ENCODE measurements at places on chromosomes 13 and 19.
A peak's percentile ranks its signal among the peaks of the same experiment; 100 is the strongest.

DNA sequence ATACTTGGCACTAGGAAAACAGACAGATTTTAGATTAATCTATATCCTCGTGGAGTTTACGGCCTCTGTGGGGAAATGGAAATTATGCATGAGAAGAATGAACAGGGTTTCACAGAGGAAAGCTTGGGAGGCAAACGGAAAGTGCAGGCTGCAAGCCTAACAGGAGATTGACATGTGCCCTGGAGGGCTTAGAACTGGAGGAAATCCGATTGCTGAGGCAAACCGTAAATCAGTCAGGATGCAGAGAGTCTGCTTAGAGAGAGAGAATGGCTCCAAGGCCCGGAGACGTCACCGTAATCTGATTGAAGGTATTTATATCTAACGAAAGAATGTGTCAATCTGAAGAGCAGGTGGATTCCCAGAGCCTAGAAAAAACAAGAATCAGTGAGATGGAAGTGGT, 143.2 kb downstream of the KATNAL1 start:
- no peak for DNase-seq

- no peak for DNase-seq
Measured at GRCh38 chr13:46211116-46211482, 629 bp upstream of the LRRC63 start.

DNA sequence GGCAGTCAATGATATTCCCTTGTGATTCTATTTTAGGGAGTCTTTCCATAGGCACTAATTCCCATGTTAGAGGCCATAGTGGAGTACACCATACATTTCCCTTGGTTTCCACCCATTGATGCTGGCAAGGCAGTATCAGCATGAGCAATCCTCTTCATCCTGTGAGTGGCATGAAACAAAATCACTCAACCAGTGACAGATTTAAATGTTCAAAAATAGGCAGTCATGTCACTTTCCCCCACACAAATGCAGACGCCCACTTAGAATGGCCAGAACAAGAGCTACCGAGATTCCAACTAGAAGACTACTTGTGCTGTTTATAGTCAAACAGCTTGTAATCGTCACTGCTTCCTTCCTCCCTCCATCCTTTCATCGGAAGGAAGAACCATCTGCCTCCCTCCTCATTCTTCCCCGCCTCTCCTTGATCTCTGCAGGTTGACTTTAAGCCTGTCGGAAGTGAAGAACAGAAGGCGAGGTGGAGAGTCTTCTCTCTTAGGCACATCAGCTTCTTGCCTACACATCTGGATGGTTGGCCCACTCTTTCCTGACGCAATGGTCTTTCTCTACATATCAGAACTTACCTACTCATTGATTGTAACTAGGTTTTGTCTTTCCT, 22.6 kb downstream of the RASL11A start:
- DNase-seq = no peak

- DNase-seq = no peak
Measured at GRCh38 chr13:77434289-77434688, 101.2 kb upstream of the SCEL start.

DNA sequence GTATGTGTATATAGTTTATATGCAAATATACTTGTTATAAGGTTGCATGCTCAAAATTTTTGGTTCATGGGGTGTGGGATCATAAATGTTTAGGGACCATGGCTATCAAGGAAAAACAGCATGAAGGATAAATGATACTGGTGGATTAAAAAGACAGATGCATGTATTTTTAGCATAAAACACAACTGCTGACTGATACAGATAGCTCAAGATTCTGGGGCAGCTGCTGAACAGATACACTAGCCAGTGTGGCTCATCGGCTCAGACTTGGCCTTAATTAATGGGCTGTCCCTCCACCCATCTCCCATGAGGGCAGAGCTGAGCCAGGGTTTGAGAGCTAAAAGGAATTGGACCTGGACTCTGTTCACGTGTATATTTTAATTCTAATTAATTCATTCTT, 11.4 kb downstream of the ALOX5AP start:
- no peak for DNase-seq

DNA sequence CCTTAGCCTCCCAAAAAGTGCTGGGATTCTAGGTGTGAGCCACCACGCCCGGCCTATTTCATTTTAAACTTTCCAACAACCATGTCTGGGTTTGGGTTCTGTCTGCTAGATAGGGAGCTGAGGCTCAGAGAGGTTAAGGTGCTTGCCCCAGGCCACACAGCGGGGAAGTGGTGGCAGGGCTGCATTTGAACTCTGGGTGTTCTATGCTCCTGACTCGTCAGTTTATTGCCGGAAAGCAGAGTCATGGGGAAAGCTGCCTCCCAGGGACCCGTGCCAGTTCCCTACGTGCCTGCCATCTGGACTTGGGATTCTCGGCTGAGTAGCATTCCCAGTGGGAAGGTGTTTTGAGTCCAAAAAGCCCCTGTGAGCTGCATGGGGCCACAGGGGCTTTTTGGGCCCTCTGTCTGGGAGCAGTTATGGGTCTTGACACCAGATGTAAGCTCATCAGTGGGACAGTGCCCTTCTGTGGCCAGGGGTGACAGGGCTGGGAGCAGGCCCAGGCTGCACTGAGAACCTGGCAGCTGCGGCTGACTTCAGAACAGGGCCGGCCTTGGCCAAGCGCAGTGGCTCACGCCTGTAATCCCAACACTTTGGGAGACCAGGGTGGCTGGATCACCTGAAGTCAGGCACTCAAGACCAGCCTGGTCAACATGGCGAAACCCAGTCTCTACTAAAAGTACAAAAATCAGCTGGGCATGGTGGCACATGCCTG, 10.9 kb downstream of the RFX1 start:
- no peak for DNase-seq

DNA sequence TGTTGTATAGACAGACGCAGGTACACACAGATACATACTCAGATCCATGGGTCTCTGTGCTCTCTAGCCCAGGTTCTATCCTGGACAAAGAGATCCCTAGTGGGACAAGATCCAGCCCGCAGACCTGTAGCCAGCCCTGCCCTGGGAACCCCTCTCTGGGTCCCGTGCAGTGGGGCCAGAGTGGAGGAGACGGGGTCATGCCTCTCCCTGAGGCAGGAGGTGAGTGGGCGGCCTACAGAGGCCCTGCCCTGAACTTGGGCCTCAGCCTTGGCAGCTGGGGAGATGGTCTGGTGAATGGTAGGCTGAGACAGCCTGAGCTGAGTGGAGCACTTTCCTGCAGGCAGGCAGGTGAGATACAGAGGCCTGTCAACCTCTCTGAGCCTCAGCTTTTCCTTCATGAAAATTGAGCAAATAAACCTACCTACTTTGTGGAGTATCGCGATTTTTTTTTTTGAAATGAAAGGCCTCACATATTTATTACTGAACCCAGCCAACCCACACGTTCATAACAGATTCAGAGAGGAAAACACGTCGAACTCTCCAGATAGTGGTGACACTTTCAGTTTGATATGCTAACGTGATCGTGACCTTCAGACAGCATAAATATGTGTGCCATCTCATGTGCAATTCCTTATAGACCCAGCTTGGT, 3.4 kb upstream of the JUND start:
- DNase-seq = no peak

GRCh38 chr19:54339646-54340358, 840 bp upstream of the LILRA4 start:
- DNase-seq = no peak

DNA sequence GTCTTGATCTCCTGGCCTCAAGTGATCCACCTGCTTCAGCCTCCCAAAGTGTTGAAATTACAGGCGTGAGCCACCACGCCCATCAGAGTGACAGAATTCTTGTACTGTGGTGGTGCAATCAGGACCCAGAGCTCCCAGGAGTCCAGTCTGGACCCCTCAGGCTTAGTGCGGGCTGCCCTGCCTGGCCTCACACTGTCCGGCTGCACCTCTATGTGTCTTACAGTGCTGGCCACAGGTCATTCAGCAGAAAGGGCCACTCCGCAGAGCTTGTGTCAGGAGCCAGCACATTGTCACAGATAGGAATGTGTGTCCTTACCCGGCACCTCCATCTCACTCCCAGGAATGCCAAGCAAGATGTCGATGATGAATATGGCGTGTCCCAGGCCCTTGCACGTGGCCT, 49.2 kb downstream of the SMARCA4 start:
- no peak for DNase-seq

DNA sequence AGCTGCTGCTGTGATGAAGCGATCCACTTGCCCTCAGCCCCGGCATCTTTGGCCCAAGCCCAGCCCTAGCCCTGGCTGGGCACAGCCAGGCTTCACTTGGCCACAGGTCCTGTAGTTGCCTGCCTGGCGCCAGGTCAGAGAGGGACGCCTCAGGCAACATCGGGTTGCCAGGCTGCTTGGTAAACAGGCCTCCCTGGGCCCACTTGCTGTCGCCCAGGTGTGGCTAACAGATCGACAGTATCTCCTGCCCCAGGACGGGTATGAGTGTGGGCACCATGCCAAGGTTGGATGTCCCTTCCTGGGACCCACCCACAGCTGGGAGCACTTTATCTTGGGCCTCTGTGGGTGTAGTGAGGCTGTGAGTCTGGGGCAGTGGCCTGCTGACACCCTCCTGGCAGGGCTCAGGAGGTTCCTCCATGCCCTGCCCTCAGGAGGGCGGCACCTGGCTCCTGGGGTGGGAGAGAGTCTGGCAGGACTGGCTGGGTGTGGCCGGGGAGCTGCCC, 27.8 kb downstream of the CARM1 start:
- no peak for DNase-seq

- no peak for DNase-seq
Measured at GRCh38 chr13:49781806-49782205, 10.7 kb downstream of the KPNA3 start.

DNA sequence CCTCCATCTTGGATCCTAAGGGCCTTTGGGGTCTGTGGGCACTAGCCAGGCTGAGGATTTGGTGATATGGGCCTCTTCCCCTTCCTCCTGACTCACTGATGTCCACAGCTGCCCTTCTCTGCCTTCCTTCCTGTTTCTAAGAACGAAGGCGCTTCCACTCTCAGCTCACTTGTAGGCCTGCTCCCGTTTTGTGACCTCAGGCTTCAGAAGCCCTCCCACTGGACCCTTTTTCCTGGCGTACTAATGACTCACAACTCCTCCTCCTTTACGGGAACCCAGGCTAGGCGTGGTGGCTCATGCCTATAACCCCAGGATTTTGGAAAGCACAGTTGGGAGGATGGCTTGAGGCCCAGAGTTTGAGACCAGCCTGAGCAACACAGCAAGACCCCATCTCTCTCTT, 55.6 kb downstream of the TMED1 start:
- peak; percentile 67 for DNase-seq

GRCh38 chr19:57362997-57363687, at the start of the genes TRAPPC2B and ZNF547:
Gene TRAPPC2B (plus strand): TSS chr19:57363551. CDS start chr19:57364834, 1,283 bp downstream.
Gene ZNF547 (plus strand): TSS chr19:57363551. CDS start chr19:57368556, 5,005 bp downstream.
- DNase-seq = peak; percentile 99

DNA sequence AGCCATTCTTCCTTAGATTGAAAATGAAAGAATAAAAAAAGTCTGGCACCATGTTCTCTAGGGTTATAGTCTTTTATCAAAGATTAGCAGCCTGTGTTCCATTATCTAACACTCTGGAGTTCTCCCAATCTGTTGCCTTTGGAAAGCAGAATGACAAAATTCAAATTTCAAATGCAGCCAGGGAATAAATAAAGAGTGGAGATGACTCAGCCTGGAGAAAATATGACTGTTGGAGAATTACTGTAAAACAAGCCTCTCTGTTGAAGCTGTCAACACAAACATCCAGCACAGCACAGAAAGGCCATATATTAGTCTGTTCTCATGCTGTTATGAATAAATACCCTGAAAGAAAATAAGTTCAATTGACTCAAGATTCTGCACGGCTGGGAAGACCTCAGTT, 650.5 kb upstream of the SLC10A2 start:
- no peak for DNase-seq

- DNase-seq = no peak
Measured at GRCh38 chr13:80250213-80250810, 90.6 kb downstream of the SPRY2 start.

DNA sequence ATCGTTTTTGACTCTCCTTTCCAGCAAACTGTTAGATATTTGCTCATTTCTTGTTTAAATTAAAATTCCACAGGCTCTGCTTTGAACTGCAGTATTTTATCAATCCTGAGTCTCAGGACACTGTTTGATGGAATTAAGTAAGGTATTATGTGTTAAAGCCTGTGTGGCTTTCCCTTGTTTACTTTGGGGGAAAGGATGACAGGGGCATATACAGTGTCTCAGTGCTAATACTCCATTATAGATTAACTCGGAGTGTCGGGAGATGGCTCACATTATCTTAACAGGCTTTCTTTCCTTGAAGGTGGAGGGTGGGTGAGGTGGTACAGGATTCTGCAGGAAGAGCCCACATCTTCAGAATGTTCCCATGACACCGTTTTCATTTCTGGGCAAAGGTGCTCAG, 84.7 kb downstream of the SHISA2 start:
- DNase-seq = no peak

GRCh38 chr13:37134411-37135041, 29.1 kb upstream of the CSNK1A1L start:
- peak; percentile 31 for DNase-seq

DNA sequence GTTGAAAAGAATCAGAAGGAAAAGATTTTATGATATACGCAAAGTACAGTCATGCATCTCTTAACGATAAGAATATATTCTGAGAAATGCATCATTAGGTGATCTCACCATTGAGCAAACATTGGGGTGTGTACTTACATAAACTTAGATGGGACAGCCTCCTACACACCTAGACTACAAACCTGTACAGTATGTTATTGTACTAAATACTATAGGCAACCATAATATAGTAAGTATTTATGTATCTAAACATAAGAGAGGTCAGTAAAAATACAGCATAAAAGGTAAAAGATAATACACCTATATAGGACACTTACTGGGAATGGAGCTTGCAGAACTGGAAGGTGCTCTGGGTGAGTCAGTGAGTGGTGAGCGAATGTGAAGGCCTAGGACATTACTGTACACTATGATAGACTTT, 254.6 kb downstream of the SPRY2 start:
- DNase-seq = no peak

- peak; percentile 77 for DNase-seq
Measured at GRCh38 chr19:13833330-13834243, 38.3 kb downstream of the ZSWIM4 start.

DNA sequence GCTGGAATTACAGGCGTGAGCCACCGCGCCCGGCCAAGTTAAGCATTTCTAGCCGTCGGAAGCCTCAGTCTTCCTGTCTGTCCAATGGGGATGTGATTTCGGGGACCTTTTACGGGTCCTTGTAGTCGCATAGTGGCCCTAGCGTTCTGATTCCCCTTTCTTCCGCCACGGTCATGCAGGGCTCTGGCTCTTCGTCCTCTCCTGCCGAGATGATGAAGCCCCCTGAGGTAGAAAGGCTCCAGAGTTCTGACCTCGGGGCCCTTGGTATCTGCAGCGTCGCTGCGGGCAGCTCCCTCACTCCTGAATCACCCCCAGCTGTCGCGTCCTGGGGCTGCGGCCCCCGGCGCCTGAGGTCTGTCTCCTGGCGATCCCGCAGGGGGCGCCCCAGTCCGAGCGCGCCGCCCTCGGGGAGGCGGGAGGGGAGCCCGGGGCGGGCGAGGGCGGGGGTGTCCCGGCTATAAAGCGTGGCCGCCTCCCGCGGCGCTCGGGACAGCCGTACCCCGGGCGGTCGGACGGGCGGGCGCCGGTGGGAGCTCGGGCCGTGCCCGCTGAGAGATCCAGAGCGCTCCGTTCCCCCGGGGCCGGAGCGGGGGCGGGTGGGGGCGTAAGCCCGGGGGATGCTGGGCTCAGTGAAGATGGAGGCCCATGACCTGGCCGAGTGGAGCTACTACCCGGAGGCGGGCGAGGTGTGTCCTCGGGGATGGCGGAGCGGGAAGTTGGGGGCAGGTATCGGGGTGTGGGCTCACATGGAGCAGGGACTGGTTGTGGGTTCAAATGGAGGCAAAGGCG, at the start of gene FOXA3:
FOXA3 (plus strand) TSS at position 487 of the 789 bp plus-strand sequence; CDS start at position 618, 131 bp downstream.
- no peak for DNase-seq
